ENCODE measurements at places on chromosomes 5 and 9. TPM values are rescaled to one million over a fixed set of nuclear protein-coding genes. Genes with fewer than 3 reads are reported as not detected.

GRCh38 chr9:129405089-129405826 lies 215.6 kb downstream of the C9orf50 start:
- no peak for DNase-seq

- DNase-seq: no peak
Measured at GRCh38 chr5:167361795-167362194, 929.6 kb upstream of the WWC1 start.

GRCh38 chr5:172791286-172791685 lies 20.3 kb upstream of the DUSP1 start:
- no peak for DNase-seq

DNA sequence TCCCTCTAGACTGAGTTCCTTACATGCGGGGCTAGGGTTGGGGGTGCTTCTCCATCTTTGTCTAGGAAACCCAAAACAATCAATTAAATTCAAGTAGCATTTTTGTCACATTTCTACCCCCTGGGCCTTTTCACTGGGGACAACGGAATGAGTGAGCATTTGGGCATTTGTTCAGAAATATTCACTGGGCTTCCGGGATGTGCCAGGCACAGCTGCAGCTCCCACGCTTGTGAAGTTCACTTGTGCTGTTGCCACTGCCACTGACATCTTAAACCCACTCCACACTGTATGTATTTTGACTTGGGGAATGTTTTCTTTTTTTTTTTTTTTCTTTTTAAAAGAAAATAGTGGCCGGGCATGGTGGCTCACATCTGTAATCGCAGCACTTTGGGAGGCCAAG lies 31.6 kb downstream of the DUSP1 start:
- no peak for DNase-seq

DNA sequence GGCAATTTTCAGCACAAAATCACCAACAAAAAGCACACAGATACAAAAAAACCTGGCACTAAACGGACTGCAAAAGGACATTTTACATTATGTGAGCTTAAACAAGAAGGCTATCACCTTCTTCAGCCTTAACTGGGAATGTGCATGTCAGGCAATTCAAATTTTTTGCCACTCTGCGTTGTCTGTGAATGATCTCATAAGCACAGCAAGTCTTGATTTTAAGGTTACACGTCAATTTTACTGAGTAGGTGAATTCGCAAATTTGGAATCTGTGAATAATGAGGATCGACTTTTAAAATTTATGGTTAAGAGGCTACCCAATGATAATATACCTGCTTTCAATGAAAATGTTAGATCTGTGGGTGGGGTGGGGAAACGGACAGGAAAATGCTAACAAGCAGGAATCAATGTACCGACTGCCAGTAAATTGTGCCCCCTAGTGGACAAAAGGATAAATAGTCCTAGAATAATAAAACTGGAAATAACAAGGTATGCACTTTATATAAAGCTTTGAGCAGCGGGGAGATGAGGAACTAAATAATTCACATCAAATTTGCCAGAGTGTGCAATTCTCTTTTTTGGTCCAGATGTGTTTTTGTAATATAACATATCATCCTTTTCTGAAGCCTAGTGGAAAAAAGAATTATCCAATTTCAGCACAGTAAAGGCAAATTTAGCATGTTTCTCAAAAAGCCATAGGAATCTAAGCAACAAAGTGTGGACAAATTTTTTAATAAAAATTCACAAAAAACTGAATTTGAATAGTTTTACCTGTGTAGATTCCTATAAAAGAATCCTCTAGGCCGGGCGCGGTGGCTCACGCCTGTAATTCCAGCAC lies 20.5 kb downstream of the EQTN start:
- DNase-seq: peak; percentile 58

- no peak for DNase-seq
Measured at GRCh38 chr5:158860706-158861105, 239.0 kb downstream of the EBF1 start.

DNA sequence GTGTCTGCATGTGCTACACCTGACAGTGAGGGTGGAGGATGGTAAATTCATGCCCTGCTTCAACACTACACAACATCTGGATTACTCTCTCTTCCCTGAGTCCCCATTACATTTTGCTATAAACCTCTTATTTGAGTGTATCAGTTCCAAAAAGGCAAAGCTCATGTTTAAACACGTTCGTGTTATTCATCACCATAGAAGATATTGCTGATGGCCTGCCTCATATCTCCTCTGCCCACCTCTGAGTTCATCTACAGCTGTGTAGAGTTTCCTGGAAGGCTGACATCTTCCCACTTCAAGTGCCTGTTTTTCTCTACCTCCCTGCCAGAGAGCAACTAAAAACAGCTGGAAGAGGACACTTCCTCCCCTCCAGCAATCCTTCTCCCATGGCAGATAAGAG lies 433.2 kb downstream of the ISL1 start:
- no peak for DNase-seq

DNA sequence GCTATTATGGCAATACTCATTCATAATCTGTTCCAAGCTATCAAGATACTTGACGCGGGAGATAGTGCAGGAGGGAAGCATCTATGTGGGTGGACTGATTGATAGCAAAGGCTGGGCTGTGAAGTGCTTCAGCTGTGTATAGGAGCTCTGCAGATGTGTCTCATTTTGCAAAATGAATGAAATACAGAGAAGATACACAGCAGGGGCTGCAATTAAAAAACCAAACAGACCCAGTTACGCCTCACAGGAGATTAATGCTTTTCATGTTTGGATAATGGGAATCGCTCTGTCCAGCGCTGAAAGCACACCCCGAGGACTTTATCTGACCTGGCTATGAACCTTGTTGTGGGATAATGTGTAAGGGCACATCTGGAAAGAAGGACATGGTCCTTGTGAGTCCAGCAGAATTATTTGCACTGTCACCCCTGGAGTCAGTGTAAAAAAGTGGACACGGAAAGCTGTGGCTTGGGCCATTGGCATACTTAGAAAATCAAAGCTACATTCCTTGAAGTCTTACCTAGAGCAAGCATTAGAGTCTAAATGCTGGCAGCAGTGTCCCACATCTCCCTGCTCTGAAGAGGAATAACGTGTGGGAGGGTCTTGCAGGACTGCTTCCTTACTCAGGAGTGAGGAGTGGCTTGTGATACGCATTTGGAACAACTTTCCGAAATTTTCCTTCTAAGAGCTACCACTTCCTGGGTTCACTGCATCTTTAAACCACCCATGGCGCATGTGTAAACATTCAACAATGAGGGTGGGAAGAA lies 2.6 kb downstream of the SH3RF2 start:
- DNase-seq: no peak

DNA sequence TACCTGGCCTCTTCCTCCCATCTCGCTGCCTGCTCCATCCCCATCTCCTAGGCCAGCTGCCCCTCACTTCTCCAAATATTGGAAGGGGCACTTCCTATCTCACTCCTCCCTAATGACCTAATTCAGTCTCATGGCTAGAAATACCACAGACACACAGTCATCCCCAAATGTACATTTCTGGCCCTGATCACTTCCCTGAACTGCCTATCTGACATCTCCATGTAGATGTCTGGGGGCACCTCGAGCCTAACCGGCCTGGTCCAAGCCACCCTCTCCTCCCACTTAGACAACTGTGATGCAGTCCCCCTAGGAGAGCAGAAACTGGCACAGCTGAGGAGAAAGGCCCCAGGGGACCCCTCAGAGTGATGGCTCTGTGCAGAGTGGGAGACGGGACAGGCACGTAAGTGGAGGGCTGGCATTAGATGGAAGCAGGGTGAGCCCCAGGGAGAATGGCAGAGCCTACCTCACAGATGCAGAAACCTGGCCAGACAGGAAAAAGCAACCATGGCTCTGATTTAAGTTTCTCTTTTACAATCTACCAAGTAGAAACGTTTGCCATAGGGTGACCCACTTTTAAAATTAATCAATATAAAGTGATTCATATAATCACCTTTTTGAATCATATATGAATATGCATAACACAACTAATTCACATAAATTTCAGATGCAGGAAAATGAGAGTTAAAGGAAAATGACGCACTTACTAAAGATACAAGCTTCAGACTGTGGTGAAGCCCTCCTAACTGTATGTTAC lies 22.1 kb downstream of the CAMSAP1 start:
- DNase-seq: no peak

DNA sequence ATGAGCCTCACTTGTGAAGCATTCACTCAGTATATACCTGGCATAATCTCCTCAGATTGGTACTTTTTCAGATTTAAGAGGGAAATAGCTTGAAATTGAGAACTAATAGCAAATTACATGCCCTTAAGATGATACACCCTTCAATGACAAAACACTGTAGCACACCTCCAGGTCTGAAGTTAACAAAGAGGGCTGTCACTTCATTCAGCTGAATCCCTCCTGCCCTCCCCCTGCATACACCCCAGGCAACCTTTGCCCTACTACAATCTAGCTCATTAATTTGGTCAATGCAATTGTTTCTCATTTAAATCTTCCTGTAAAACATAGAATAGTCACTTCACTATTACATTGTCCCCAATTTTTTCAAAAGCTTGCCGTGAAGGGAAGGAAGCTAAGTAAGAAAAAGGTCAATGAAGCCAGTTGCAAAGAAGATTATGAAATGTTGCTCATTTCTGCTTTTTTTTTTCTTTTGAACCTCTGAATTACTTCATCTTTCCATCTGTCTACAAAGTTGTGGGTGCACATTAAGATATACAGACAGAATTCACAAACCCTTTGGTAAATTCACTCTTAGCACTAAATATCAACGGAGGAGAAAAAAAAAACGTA lies 294.8 kb upstream of the PTGER4 start:
- no peak for DNase-seq

DNA sequence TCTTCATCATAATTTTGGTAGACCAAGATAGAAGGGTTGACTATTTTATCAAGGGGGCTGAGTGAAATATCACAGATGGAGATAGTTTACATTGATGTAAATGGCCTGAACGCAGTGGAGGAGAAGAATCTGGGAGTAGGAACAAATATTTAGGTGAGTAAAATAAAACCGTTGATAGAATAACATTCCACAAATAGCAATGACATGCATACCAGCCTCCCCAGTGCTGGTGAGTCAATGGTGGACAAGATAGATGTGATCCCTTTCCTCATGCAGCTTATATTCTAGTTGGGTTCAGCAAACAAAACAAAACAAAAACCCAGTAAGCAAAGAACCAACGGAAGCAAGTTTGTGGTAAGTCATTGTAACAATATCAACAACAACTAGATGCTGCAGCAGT lies 385.2 kb downstream of the FAM170A start:
- DNase-seq: no peak

GRCh38 chr5:138077064-138077696 lies 6.7 kb upstream of the WNT8A start:
- DNase-seq: peak; percentile 68

- no peak for DNase-seq
Measured at GRCh38 chr5:15529821-15530220, 29.8 kb downstream of the FBXL7 start.

DNA sequence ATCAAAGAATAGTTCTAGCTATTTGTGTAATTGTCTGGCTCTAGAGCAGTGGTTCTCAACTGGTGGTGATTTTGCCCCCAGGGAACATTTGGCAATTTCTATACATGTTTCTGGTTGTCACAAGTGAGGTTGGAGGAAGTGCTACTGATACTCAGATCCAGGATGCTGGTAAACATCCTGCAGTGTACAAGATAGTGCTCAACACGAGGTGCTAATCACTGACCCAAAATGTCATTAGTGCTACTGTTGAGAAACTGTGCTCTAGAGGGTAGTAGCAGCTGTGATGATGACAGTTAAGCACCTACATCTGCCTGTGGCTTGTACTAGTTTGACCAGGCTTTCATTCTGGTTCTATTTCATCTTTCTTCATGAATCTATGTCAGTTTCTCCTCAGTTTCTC lies 22.1 kb downstream of the LRRC19 start:
- no peak for DNase-seq

- DNase-seq: no peak
Measured at GRCh38 chr5:56012281-56012963, 17.7 kb upstream of the IL6ST start.

DNA sequence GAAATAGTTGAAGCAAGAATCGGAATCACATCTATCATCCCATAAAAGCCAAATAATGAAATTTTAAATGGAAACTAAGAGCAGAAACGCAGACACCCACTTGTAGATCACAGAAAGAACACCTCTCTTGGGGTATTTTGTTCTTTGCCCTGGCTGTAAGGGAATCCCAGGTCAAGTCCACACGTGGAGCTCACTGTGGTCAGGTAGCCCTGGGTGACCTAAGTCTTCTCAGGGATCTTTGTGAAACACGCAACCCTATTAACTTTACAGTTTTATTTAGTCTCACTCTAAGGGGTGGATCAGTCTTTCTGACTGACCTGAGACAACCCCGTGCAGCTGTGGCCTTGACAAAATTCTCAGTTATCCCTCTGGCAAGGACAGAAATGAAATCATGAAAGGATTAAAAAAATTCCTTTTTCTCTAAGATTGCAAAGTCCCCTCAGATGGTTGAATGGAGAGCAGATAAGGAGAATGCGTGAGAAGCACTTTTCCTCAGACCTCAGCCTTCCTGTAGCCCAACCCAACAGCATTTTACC lies 111.6 kb downstream of the NREP start:
- no peak for DNase-seq

- peak; percentile 95 for DNase-seq
Measured at GRCh38 chr9:14314424-14314928, 535 bp upstream of the NFIB start.

DNA sequence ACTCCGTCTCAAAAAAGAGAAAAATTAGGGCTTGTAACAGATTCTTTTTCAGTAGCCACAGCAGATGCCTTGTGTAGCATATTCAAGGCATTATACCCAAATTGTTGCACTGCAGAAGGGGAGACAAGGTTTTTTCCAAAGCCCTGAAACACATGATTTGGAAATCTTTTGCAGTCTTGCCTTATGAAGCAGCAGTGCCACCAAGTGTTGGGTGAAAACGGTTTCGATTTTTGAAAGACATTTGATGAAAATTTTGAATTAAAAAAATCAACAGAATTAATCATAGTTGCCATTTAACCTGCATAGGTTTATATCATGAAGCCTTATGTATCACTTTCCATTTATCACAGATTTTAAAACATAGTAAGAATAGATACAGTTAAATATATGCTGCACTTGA lies 479.5 kb downstream of the TAF11L14 start:
- DNase-seq: no peak

DNA sequence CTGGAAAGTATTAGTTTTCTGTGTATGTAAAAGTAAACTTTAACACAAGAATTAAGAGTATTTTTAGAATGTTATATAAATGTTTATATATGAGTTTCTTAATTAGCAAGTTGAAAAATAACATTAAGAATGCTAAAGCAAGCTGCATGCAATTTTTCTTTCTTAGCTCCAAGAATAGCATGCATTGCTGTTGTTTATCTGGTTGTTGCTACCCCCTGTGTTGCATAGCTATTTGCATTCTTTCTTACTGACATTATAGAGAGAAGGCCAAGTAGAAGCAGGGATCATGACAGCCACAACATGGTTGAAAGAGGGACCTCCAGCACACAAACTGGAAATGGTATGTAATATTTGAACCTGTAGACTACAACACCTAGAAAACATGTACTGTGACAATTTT lies 94.8 kb downstream of the ERCC6L2 start:
- no peak for DNase-seq

F2RL1 gene
- total RNA-seq: 119 TPM

ERP44 gene
- 18.1 TPM for total RNA-seq

IFNA2 gene
- total RNA-seq: not detected

LECT2 gene
- not detected for total RNA-seq

CSF1R gene
- not detected for total RNA-seq

PCDHA4 gene
- 9.6 TPM for total RNA-seq

IL7R gene
- 0.05 TPM for total RNA-seq

SLC1A1 gene
- total RNA-seq: 39.5 TPM

WDR31 gene
- 1.9 TPM for total RNA-seq
